ENCODE measurements at places on chromosomes 4 and X. TPM values are rescaled to one million over a fixed set of nuclear protein-coding genes. Genes with fewer than 3 reads are reported as not detected.
A peak's percentile ranks its signal among the peaks of the same experiment; 100 is the strongest.

- DNase-seq: no peak
Measured at GRCh38 chr4:153143527-153144348, 60.5 kb upstream of the TRIM2 start.

GRCh38 chr4:90476586-90476985 lies 349.4 kb downstream of the CCSER1 start:
- no peak for DNase-seq

- no peak for DNase-seq
Measured at GRCh38 chrX:17031827-17032226, 85.4 kb downstream of the REPS2 start.

GRCh38 chr4:143515905-143516304 lies 2.4 kb downstream of the SMARCA5 start:
- no peak for DNase-seq

DNA sequence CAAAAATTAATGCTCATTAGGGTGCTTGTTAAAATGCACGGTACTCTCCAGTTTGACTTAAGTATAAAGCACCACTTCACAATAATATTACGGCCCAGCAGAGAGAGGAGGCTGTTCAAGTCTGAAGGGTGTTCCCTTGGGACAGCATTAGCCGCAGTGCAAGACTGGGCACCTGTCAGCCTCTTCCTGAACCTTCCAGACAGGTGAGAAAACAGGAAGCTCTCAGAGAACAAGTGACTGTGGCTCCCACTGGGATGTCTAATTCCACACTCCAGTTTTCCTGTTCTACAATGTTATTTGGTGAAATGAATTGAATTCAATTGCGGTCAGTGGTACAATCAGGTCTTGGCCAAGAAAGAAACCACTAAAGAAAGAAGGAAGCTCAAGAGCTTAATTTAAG lies 414.4 kb downstream of the SMARCA1 start:
- no peak for DNase-seq

DNA sequence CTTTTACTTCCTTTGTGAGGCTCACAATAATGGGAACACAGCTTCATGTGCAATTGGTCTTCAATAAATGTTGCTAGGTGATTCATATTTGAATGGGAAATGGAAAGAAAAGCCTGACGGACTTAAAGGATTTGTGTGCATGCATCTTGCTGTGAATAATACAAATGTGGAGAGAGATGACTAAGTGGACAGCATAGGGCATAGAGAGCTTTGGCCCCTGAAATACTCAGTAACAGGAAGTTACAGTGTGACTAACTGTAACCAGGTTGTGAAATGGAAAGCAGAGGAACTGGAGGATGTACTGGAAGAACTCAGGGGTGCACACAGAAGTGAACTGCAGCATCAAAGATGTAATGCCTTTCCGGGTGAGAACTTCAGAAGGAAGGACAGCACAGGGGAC lies 206.7 kb downstream of the MGST2 start:
- no peak for DNase-seq

- DNase-seq: no peak
Measured at GRCh38 chr4:76341063-76341462, 34.5 kb downstream of the STBD1 start.

- DNase-seq: no peak
Measured at GRCh38 chrX:31181377-31182000, 109.6 kb upstream of the FTHL17 start.

GRCh38 chr4:51906167-51906958 lies 63.4 kb downstream of the DCUN1D4 start:
- peak; percentile 69 for DNase-seq

CDKL5 gene
- 15.3 TPM for total RNA-seq

PHEX gene
- total RNA-seq: 0.56 TPM

SSX3 gene
- total RNA-seq: not detected

PLAC1 gene
- total RNA-seq: not detected

RBM46 gene
- not detected for total RNA-seq

LANCL3 gene
- total RNA-seq: not detected

INTU gene
- 0.15 TPM for total RNA-seq

RNF128 gene
- 0.10 TPM for total RNA-seq
